ENCODE measurements at places on chromosomes 3 and 15.

- no peaks in the 10 kb centered on the region for H3K36me3 ChIP-seq
- H3K4me1 ChIP-seq: peaks cover 4% of the 10 kb centered on the region
- H3K4me3 ChIP-seq: peak overlapping the region; percentile 84
- peak overlapping the region; percentile 74 for H3K27ac ChIP-seq
- no peaks in the 10 kb centered on the region for H3K27me3 ChIP-seq
- peak; percentile 16 for DNase-seq
These were observed 544 bp upstream of the TIMMDC1 start for GRCh38 chr3:119497820-119498185.

DNA sequence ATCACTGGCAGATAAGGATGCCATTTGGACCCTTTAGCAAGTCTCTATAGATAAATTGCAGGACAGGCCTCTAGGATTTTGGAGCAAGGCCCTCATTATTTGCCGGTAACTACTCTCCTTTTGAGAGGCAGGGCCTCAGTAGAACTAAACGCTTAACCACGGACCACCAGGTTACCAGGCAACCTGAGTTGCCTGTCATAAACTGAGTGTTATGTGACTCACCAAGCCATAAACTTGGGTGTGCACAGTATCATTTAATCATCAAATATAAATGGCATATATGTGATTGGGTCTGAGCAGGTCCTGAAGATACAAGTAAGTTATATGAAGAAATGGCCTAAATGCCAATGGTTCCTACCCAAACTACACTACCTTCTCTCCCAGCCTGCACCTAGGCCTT, 93.2 kb downstream of the BCHE start:
- no peak overlapping the region for H3K4me3 ChIP-seq
- no peaks in the 10 kb centered on the region for H3K27me3 ChIP-seq
- H3K27ac ChIP-seq: no peak overlapping the region
- no peak for DNase-seq
- H3K36me3 ChIP-seq: no peaks in the 10 kb centered on the region
- H3K4me1 ChIP-seq: peaks cover 10% of the 10 kb centered on the region

GRCh38 chr3:46110701-46111493, 83.6 kb upstream of the XCR1 start:
- no peaks in the 10 kb centered on the region for H3K4me1 ChIP-seq
- H3K4me3 ChIP-seq: no peak overlapping the region
- no peaks in the 10 kb centered on the region for H3K36me3 ChIP-seq
- no peak overlapping the region for H3K27ac ChIP-seq
- no peaks in the 10 kb centered on the region for H3K27me3 ChIP-seq
- DNase-seq: no peak

DNA sequence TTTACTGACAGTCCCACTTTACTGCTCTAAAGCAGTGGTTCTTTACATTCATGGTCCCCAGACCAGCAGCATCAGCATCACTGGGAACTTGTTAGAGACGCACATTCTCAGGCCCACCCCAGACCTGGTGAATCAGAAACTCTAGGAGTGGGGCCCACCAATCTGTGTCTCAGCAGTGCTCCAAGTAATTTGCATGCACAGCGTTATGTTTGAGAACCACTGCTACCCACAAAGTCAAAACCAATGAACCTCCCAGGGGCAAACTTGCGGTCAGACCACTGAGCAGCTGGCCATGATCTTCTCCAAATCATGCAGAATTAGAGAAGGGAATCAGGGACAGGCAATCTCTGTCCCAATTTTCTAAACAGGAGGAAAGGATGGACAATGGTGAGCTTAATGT, 58.5 kb downstream of the ST8SIA2 start:
- H3K4me3 ChIP-seq: no peak overlapping the region
- peaks cover 16% of the 10 kb centered on the region for H3K4me1 ChIP-seq
- H3K27ac ChIP-seq: no peak overlapping the region
- no peaks in the 10 kb centered on the region for H3K36me3 ChIP-seq
- no peaks in the 10 kb centered on the region for H3K27me3 ChIP-seq

- no peak overlapping the region for H3K27ac ChIP-seq
- H3K36me3 ChIP-seq: peaks cover 55% of the 10 kb centered on the region
- DNase-seq: no peak
- no peaks in the 10 kb centered on the region for H3K27me3 ChIP-seq
These were observed 241.1 kb downstream of the RYR3 start for GRCh38 chr15:33551860-33552259.

GRCh38 chr15:77966540-77967234, 110.8 kb downstream of the TBC1D2B start:
- no peaks in the 10 kb centered on the region for H3K27me3 ChIP-seq
- H3K4me3 ChIP-seq: no peak overlapping the region
- no peaks in the 10 kb centered on the region for H3K36me3 ChIP-seq
- no peak overlapping the region for H3K27ac ChIP-seq

DNA sequence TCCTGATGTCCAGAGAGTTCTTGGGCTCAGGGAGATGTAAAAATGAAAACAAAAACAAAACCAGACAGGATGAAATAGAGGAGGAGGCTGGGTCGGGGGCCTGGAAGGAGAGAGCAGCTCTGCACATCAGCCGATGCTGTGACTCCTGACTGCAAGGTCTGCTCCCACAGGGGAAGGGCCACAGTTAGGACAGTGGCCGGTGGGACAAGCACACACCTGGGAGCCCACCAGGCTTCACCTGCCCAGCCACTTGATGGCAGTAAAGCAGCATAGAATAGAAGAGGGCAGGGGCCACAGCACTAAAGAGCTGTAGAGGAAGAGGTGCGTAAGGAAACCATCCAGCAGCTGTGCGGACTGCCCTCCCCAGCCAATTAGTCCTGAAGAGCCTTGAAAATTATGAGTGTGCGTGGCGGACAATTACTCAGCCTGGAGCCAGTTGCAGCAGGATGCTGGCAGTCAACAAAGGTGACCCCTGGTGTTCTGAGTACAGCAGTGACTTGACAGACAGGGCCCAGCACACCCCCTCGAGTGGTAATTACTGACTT, 29.8 kb downstream of the ALS2CL start:
- H3K4me3 ChIP-seq: no peak overlapping the region
- H3K27me3 ChIP-seq: no peaks in the 10 kb centered on the region
- no peaks in the 10 kb centered on the region for H3K36me3 ChIP-seq
- DNase-seq: peak; percentile 61
- H3K4me1 ChIP-seq: peaks cover 53% of the 10 kb centered on the region

DNA sequence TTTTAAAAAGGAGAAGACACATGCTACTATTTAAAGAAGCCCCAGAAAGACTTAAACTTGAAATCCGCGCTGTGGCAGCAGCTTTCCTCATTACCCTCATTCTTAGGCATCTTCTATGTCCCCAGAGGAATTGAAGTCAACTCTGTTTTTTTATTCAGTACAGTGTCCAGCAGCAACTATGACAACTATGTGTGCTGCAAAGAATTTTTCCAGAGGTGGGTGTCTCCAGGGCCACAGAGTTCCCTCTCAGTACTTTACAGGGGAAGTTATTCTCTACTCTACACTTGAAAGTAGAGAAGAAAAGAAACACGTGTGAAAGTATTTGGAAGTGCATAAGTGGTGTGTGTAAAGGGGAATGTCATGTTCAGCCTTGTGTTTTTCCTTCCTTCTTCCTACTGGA, 32.0 kb downstream of the GATM start:
- no peak overlapping the region for H3K4me3 ChIP-seq
- no peak overlapping the region for H3K27ac ChIP-seq
- no peaks in the 10 kb centered on the region for H3K27me3 ChIP-seq

- no peaks in the 10 kb centered on the region for H3K27me3 ChIP-seq
- H3K4me3 ChIP-seq: no peak overlapping the region
- peaks cover 11% of the 10 kb centered on the region for H3K4me1 ChIP-seq
- no peak for DNase-seq
These were observed 7.0 kb downstream of the RTP3 start for GRCh38 chr3:46504789-46505188.

- H3K27me3 ChIP-seq: no peaks in the 10 kb centered on the region
- no peaks in the 10 kb centered on the region for H3K36me3 ChIP-seq
- no peak for DNase-seq
- H3K4me1 ChIP-seq: peaks cover 5% of the 10 kb centered on the region
- H3K4me3 ChIP-seq: no peak overlapping the region
These were observed 16.8 kb downstream of the CIDEC start for GRCh38 chr3:9863058-9863772.

DNA sequence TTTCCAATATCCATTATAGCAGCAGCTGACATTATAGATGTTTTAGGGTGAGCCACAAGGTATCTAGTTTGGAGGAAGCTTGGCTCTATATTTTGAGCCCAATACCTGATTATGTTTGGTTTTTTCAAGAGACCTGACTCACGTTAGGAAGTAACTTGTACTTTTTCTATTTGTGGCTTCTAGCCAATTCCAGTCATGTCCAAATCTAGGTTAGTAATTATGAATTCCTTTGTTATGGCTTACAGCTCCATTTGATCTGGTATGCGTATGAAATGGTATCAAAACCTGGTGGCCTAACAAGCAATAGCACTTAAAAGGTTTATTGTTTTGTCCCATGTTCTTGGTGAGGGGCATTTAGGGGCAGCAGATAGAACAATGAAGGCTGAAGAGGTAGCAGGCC, 115.9 kb downstream of the TOP2B start:
- H3K4me3 ChIP-seq: no peak overlapping the region
- no peaks in the 10 kb centered on the region for H3K4me1 ChIP-seq
- H3K27me3 ChIP-seq: no peaks in the 10 kb centered on the region
- H3K27ac ChIP-seq: no peak overlapping the region

DNA sequence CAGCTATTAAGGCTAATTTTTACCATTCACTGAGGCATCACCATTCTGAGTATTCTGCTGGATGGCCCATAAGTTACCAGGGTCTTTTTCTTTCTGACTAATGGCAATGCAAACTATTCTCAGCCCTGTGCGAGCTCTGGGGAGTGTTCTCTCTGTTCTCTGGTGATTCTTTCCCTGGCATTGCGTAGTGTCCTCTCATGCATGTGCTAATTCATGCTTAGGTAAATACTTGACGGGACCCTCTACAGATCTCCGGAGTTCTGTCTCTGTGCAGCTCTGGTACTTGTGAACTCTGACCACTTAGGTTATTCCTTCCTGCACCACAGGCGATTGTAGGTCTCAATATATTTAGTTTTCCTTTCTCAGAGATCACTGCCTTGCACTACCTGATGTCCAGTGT, 34.8 kb downstream of the UBE2E1 start:
- H3K27ac ChIP-seq: no peak overlapping the region
- no peaks in the 10 kb centered on the region for H3K4me1 ChIP-seq
- no peak overlapping the region for H3K4me3 ChIP-seq
- peaks cover 9% of the 10 kb centered on the region for H3K36me3 ChIP-seq

DNA sequence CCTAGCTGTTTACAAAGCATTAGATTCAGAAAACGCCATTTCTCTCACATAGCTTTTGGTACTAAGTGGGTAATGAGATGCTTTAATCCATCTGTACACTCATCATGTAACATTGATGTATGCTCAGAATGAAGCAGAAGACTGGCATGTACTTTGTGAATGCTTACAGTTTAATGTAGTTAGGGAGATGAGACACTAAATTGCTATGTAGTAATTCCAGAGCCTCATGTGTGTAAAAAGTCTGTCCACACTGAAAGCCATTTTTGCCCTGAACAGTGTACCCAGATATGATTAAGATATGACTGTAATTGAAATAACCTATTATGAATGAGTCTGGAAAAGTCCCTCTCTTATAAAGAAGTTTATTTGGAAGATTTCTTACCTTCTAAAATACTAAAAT, 66.5 kb downstream of the ARMC8 start:
- peaks cover 10% of the 10 kb centered on the region for H3K4me1 ChIP-seq
- H3K4me3 ChIP-seq: no peak overlapping the region
- no peaks in the 10 kb centered on the region for H3K27me3 ChIP-seq
- H3K27ac ChIP-seq: no peak overlapping the region

DNA sequence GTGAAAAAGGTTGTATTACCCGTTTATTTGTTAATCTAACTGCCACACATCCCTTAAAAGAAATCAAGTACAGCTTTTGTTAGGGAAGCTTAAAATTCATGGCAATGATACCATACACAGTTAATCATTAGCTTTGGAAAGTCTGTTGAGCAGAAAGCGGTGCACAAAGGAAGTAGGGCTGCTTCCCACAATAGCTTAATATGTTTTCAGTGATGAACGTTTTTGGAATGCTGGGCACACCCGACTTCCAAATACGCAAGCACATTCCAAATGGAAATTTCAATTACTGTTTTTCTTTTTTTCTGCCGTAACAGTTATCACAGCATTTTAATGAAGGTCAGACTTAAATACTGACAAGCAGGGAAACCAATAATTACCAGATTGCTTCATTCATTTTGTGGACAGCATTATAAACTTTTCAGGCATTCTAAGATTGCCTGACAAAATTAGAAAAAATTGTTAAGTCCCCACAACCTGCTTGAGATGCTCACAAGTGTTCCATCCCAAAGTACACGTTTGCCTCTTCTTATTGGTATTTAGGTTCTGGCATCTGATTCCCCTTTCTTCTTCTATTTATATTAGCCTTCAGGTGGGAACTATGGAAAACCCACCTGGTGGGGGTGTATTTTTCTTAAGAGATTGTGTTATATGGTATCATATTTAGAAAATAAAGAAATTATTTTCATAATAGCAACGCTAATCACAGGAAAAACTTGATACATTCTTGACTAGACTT, 1.1 kb upstream of the ECT2 start:
- H3K36me3 ChIP-seq: no peaks in the 10 kb centered on the region
- H3K4me3 ChIP-seq: peak overlapping the region; percentile 19
- H3K27ac ChIP-seq: peak overlapping the region; percentile 95
- H3K27me3 ChIP-seq: no peaks in the 10 kb centered on the region
- no peaks in the 10 kb centered on the region for H3K4me1 ChIP-seq

GRCh38 chr15:83809345-83809744, 155.4 kb downstream of the ADAMTSL3 start:
- H3K36me3 ChIP-seq: no peaks in the 10 kb centered on the region
- no peak overlapping the region for H3K4me3 ChIP-seq
- peaks cover 3% of the 10 kb centered on the region for H3K27me3 ChIP-seq
- no peak for DNase-seq
- H3K27ac ChIP-seq: no peak overlapping the region
- no peaks in the 10 kb centered on the region for H3K4me1 ChIP-seq

GRCh38 chr3:33758864-33759263, 39.6 kb upstream of the PDCD6IP start:
- no peak for DNase-seq
- H3K27me3 ChIP-seq: no peaks in the 10 kb centered on the region
- H3K4me1 ChIP-seq: no peaks in the 10 kb centered on the region
- no peak overlapping the region for H3K4me3 ChIP-seq
- no peak overlapping the region for H3K27ac ChIP-seq

DNA sequence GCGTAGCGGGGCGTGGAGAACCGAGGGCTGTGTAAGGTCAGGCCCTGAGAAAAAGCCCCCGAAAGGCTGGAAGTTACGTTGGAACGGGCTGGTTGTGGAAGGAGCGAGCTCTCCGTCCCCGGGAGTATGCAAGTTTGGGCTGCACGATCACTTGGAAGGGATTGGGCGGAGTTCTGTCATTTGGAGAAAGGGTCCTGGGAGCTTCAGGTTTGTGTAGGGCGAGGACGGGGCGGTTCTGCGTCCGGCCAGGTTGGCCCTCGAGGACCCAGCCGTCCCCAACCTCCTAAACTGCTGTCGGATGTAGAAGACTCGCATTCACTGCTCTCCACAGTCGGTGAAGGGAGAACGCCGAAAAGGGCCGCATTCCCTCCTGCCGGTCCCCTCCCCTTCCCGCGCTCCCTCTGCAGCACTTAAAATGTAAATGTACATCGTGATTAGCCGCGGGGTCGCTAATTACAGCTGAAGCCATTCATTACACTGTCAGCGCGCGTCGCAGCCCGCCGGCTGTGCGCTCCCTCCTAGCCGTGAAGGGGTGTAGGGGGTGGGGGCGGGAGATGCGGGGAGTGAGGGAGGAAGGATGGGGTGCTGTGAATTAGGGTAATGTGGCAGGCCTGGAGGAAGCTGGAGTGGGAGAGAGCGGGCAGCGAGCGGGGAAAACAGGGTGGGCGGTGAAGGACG, 2.5 kb upstream of the RPP25 start:
- H3K36me3 ChIP-seq: no peaks in the 10 kb centered on the region
- no peak for DNase-seq
- H3K27me3 ChIP-seq: no peaks in the 10 kb centered on the region
- no peak overlapping the region for H3K27ac ChIP-seq
- peaks cover 3% of the 10 kb centered on the region for H3K4me1 ChIP-seq
- H3K4me3 ChIP-seq: no peak overlapping the region
